ENCODE measurements at places on chromosomes 4 and X.

GRCh38 chr4:15443371-15444160 lies 15.7 kb downstream of the C1QTNF7 start:
- no peak for DNase-seq

DNA sequence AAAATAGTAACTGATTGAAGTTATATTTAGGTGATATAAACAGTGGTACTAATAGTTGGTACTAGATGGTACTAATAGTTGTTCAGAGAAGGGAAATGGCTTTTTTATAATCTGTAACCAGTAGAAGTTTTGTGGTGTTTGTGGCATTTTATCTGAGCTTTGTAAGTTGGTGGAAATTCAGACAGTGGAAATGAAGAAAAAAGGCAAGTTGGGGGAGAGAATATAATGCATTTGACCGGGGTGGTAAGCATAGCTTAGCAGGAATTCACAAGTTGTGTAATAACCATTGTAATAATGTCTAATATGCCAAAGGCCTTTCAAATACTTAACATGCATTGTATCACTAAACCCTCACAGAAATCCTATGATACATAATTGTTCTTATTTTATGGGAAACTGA lies 36.3 kb downstream of the DTHD1 start:
- no peak for DNase-seq

DNA sequence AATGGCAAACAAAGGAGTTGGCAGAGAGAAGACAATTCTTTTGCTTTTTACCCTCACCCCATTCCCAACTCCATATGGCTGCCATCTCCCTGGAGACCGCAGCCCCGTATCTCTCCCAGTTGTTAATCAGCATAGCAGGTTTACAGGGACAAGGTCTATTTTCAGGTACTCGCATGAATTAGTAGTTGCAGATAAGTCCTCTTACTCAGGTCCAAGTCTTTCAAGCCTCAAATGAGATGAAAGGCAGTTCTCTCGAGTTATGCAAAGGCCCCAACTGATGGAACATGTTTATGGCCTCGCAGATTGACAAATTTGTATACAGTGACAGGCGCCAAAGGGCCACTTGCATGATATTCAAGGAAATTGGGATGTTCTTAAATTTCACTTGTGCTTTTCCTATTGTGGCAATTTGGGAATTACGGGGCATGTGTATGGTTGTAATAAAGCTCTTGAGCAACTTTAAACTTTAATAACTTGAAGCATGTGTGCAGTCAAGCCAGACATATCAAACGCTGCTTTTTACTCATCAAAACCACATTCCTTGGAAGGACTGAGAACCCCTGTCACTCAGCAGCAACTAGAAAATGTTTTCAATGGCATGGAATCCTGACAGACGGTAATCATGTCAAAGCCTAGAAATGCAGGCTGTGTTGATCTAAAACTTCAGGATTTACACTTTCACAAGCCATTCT lies 45.1 kb downstream of the KDR start:
- no peak for DNase-seq

GRCh38 chr4:155632310-155632840 lies 34.3 kb upstream of the GUCY1A1 start:
- DNase-seq, result peak; percentile 2

GRCh38 chr4:138851391-138852335 lies 163.9 kb upstream of the NOCT start:
- DNase-seq, result no peak

- DNase-seq, result no peak
Observed at GRCh38 chrX:133333154-133333750, 82.0 kb downstream of the GPC4 start.

DNA sequence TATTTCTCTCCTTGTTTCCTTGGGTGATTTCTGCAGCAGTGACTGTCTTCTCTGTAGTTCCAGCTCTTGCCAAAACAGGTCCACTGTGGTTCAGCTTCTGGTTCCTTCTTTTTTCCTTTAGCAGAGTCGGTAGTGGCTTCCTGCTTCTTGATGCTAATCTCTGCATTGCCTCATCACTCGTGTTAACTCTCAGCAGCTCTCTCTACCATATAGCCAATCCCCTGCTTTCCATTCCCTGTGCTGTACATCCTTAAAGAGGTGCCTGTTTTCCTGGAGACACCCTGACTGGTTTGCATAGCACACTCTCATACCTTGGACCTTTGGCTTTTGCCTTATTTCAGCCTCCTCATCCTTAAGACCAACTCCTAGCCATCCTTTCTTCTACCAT lies 191.2 kb upstream of the LNX1 start:
- no peak for DNase-seq

- DNase-seq, result no peak
Observed at GRCh38 chr4:148196164-148196563, 246.1 kb downstream of the NR3C2 start.

DNA sequence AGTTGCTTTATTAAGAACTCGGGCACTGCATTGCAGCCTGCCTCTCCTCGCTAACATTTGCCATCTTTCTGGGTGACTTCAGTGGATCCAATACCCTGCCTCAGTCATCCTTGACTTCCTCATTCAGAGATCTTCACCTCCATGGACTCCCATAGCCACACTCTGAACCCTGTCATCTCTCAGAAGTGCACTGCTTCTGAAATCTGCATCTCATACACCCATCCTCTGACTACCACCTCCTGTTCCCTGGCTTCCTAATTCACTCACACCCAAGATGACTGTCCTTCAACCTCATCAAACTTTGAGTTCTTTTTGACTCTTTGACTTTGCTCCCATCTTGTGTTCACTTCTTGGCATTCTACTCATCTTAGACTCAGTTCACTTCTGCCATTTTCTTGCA lies 25.3 kb upstream of the CYBB start:
- DNase-seq, result peak; percentile 28

- DNase-seq, result no peak
Observed at GRCh38 chr4:47929682-47930201, 15.4 kb upstream of the NFXL1 start.

- peak; percentile 73 for DNase-seq
Observed at GRCh38 chrX:150683536-150684146, 9.6 kb upstream of the MTMR1 start.

- DNase-seq, result no peak
Observed at GRCh38 chrX:50103866-50104566, 96.8 kb downstream of the AKAP4 start.

- DNase-seq, result no peak
Observed at GRCh38 chr4:10171055-10171454, 54.5 kb upstream of the WDR1 start.

DNA sequence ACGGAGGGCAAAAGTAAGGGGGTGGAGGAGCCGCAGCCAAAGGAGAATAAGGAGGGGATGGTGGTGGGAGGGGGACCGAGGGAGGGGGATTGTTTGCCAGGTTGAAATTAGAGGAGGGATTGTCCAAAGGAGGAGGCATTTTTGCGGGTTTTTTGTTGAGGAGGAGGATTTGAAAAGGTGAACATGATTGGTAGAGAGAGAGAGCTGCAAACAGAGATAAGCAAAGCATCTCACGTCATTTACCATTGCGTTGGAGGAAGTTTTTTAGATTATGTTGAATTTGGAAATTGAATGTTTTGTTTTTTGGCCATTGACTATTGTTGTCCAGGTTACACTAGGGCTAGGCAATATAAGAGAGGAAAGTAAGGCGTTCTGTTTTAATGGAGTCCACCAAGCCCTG lies 54.5 kb upstream of the ABCB7 start:
- DNase-seq, result no peak

DNA sequence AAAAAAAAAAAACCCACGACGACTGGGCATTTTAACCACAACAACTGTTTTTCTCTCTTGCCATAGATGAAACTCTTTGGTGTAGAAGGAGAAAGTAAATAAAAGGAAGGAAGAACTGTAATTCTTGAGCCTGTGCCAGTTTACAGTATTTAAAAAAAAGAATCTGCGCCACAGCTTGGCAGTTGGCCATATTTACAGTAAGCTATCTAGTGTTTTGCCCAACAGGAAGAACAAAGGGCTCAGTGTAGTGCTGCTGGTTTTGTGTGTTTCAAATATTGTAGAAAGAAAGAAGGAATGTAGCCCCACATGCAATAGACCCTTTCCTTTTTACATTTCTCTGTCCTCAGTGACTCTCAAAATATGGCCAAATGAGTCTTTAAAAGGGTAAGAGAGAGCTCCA lies 66.1 kb downstream of the NR3C2 start:
- DNase-seq, result no peak

GRCh38 chrX:17028356-17028755 lies 81.9 kb downstream of the REPS2 start:
- no peak for DNase-seq

GRCh38 chr4:188387179-188387791 lies 248.0 kb downstream of the TRIML1 start:
- DNase-seq, result no peak

- DNase-seq, result no peak
Observed at GRCh38 chr4:73098713-73099112, 29.2 kb upstream of the COX18 start.

GRCh38 chrX:133897593-133898163 lies 87.7 kb downstream of the GPC3 start:
- DNase-seq, result no peak

- no peak for DNase-seq
Observed at GRCh38 chr4:108851366-108851765, 88.5 kb upstream of the ETNPPL start.

GRCh38 chr4:54657185-54657550 lies 589 bp upstream of the KIT start:
- DNase-seq, result no peak

- DNase-seq, result no peak
Observed at GRCh38 chrX:102042372-102043325, 82.8 kb upstream of the TCEAL2 start.

- DNase-seq, result peak; percentile 43
Observed at GRCh38 chr4:144499777-144500176, 146.2 kb upstream of the HHIP start.

- peak; percentile 46 for DNase-seq
Observed at GRCh38 chr4:15654593-15655222, 449 bp downstream of the FBXL5 start.

GRCh38 chrX:129980001-129980401 lies 2.4 kb upstream of the BCORL1 start:
- peak; percentile 5 for DNase-seq
